Stimulated activated CD8-positive, alpha-beta memory T cell treated with anti-CD3 and anti-CD28 coated beads, Interleukin-7, amount 100 ng/mL, for 1 hour (primary cell): ENCODE measurements at places on chromosomes 7 and 10.

DNA sequence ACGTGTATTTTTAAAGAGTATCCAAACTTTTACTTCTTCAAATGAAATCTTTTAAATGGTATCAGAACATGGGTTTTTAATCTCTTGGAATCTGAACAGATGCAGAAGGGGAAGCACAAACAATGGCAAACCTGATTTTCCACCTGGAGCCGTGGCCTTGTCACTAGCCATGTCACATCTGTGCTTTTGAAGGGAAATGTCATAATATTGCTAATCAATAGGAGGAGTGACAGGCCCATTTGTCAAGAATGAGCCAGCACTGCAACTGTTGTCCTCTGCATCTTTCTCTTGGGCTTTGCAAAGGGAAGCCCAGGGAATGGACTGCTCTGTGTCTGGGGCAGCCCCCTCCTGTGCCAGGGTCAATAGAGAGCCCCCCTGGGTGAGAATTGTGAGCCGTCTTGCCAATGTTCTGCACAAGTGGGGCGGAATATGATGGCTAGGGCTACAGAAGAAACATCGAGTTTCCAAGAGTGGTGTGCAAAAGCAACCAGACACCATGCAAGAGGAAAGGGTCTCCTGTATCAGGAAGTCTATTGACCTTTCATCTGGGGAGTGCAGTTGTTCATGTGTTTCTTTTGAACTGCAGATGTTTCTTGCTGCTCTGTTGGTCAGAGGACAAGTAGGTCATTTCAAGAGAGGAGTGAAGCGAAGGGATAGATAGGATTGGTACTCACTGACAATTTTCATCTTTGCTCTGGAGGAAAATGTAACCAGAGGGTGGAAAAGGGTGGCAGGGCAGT lies 181.8 kb upstream of the NPVF start:
- no peak for DNase-seq

DNA sequence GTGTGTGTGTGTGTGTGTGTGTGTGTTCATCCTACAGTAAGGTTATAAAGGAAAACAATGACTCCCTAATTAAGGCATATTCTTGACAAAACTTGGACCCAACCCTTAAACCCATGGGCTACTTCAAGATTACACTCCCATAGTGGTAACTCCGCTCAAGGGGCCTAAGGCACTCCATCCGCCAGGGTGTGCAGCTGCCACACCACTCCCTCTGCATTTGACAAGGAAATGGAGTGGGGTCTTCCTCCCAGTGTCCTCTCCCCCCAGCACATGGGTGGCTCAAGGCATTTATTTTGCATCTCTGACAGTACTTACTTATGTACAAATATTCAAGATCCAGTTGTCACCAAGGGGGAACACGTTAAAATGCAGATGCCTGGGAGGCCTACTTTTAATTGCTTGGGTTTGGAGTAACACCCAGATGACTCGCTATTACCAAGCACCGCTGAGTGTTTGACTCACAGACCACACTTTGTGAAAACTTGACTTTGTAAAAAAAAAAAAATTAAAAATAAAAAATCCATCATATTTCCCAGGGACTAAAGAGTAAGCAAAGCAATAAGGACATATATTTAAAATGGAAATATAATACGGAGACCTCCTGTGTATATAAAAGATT lies 53.0 kb upstream of the AGR3 start:
- DNase-seq = no peak

DNA sequence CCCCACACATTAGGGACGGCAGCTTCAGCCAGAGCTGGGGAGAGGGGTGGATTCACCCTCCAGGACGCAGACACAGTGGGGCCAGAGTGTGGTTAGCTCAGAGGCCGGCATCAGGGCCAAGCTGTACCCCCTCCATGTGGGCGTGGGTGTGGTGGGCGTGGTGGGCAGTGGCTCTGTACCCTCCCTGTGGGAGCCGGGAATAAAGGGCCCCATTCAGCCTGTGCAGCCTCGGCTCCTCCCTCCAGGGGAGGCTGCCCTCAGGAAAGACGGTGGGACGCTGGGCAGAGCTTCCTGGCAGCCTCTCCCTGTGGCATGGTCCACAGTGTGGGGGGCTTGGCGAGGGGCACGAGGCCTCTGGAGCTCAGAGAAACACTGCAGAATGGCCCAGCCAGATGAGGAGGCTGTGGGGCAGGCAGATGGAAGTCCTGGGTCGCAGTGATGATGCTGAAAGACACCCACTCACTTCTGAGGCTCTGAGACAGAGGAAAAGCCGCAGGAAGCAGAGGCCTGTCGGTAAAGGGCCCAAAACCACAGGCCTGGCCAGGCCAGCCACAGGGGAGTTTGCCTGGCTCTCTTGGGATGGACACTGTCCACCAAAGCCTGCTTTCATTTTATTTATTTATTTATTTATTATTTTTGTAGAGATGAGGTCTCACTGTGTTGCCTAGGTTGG lies 108.0 kb downstream of the SH3PXD2A start:
- no peak for DNase-seq

DNA sequence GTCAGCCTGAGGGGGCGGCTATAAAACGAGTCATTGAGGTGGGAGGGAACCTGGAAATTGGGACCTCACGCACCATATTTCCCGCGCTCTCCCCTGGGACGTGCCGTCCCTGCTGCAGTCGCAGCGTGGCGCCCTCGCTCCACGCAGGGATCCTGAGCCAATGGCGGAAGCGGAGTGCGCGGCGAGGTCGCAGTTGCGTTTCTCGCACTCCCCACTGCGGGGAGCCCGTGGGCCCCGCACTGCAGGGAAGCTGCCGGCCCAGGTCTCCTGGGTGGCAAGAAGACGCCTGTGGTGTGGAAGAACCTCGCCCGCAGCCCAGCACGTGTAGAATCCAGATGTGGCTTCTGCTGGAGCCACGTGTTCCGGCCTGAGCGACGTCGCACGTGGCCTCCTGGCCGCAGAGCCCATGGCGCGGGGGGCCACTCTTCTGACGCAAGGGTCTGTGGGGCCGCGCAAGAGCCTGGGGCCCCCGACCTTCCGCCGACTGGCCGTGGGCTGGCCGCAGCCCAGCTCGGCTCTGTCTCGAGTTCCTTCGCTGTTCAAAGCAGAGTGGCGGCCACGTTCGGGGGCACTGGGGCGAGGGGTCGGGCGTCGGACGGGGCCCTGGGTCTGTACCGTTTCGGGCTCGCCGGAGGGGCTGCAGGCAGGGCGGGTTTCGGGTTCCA lies 26.4 kb downstream of the HIF1AN start:
- peak; percentile 44 for DNase-seq

DNA sequence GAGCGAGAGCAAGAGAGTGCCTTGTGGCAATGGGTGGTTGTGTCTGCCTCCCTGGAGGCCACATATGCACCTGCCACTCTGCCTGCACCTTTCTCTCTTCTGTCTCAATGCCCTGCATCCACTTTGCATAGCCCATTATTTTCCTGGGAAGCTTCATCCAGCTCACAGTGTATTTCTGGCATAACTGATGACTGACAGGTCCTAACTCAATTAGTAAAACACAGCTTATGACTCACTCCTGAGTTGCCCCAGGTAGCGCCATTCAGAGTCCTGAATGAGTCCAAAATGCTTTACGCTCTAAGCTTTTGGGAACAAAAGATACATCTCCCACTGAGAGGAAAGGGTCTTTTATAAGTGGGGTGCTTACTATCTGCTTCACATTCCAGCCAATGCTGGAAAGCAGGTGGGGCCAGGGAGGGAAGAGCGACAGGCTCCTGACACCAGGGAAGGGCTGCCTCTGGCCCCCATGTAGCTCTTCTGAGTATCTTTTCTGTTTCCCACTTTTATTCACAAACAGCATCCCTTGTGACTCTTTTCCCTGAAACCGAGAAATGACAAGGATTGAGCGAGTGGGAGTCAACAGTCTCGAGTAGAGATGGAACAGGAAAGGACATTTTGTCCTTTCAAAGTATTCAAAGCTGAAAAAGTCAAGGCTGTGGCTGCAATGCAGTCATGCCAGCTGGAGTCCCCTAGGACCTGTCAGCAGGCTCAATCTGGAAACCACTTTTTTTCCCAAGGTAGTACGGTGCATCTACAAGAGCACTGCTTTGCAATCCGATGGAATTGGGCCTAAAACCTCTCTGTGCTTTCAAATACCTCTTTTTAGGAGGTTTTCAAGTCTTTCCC lies 479.3 kb upstream of the PODXL start:
- no peak for DNase-seq

DNA sequence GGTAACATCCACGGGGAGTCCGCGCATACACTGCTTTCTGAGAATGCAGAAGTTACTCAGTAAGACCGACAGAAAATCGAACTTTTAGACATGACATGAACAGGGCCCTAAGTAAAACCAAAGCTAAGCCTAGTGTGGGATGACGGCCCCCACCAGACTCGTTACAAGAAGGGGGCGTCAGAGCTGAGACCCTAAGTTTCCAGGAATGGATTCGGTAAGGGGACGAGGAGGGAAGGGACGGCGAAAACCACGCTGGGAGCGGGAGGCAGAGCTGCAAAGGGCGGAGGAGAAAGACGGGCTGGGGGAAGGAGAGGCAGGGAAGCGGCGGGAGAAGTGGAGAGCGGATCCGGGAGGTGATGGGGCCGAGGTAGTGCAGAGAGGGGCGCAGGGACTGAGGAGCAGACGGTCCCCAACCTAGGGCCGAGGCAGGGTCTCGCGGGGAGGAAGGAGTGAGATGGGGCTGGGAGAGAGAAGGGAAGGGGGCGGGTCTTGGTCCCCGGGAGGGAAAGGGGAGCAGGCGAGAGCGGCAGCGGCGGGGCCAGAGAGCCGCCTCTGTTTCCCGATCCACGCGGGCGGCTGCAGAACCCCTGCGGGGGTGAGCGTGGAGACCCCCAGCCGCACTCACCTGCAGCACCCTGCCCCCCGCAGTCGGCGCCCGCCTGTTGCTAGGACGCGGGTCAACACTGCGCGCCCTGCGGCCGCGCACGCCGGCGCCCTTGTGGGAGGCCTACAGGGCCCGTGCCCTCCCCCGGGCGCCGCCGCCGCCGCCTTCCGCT lies 513 bp downstream of the ODAD2 start:
- DNase-seq = no peak
